Activated gamma-delta T cell treated with anti-CD3 and anti-CD28 coated beads, Interleukin-2, amount 50 U/mL, for 16 hours (primary cell): ENCODE measurements at places on chromosomes 1 and 21.

DNA sequence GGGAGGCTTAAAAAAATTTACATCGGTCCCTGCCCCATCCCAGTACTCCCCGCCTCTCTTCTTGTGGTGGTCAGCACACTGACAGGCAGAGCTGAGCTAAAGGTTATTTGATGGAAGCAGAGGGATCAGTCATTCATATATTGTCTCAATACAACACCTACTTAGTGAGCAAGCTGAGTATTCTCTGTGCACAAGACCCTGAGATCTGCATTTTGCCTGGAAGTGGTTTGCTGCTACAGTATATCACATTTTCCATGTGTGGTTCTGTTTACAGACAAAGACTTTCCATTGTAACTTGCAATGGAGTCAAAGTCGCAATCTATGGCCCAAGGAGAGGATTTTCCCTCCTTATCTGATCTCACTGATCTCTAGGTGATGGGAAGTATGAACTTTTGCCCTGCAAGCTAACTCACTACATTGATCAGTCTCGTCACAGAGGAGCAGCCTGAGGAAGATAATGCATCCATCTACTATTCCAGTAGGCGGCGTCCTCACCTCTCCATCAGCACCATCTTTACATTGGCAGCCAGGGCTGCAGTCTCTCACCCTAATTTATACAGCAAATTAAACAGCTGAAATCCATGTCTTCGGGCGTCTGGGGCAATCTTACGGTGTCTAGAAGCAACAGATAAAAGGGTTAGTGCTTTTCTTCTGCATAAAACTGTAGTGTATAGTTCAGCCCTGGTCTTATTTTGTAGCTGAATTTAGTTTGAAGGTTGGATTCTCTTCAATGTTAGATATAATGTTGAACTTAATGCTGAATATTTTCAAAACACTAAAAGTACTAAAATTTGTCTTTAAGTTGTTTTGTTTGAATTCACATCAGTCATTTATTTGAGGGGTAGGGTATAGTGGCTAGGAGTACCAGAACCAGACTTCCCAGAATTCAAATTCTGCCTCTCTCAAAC lies 3.2 kb upstream of the TRAF5 start:
- DNase-seq, result peak; percentile 48

GRCh38 chr1:7852804-7853683 lies at the start of gene UTS2:
Gene UTS2, minus strand, starts transcription at chr1:7853065. Its CDS starts 62 bp downstream, at chr1:7853003.
- DNase-seq, result no peak

- DNase-seq, result peak; percentile 32
These were observed 18.3 kb upstream of the VAMP3 start for GRCh38 chr1:7752512-7753417.

DNA sequence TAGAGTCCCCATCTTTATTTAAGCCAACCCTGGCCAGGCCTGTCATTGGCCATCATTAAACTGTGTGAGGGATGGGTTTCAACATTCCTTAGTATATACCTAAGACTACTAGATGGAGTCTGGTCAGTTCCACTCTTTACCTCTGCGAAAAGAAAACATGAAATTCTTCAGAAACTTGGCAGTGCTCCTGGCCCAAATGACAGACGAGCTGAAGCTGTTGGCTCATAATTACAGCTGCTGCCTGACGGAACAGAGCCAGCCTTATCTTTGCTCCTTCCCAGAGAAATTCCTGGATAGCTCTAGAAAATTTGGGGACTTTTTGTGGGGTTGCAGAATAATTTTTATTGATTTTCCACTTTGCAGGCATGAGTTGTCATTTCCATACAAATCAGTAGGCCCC lies 30.4 kb downstream of the NPHS2 start:
- no peak for DNase-seq

DNA sequence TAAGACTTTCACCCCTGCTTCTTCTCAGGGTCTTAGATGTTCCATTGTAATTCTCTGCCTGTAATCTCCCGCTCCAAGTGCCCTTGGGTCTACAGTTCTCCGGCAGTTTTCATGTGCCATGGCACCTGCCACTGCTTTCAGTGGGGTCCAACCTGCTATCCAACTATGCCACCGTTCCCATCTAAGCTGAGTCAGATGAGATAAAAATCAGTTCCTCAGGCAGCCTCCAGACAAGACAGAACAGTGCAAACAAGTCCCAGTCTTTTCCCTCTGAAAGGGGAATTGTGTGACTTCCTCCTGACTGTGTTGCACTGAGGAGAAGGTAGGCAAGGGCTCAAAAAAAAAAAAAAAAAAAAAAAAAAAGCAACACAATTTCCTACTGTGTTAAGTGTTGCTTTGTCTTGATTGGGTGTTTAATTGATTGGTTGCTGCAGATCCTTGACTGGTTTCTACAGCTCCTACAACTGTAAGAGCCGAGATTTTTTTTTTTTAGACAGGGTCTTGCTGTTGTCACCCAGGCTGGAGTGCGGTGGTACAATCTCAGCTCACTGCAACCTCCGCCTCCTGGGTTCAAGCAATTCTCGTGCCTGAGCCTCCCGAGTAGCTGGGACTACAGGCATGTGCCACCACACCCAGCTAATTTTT lies 50.7 kb downstream of the EBNA1BP2 start:
- DNase-seq, result no peak

DNA sequence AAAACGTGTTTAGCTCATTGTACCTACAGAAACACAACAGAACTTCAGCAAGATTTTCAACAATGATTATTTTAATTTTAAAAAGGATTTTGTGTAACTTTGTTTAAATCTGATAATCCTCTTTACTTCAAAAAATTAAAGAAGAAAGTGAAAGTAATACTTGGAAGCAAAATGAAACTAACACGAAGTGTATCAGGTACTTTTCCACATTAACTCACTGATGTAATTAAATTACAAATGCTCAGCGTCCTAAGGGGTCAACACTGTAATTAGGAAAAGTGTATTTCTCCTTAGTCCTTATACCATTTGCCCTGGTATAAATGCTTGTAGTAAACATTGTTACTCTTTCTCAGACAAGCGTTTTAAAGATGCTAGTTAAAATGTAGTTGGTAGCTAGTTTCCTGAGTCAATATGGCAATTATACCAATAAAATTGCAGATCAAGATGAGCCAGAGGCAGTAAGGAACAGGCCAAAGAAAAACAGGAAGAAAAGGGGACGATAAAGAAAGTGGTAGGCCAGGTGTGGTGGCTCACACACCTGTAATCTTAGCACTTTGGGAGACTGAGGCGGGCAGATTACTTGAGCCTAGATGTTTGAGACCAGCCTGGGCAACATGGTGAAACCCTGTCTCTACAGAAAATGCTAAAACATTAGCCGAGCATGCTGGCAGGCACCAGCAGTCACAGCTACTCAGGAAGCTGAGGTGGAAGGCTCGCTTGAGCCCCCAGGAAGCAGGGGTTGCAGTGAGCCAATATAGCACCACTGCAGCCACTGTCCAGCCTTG lies 553.0 kb downstream of the SMYD3 start:
- no peak for DNase-seq
